ENCODE measurements at places on chromosomes 2 and 18. TPM values are rescaled to one million over a fixed set of nuclear protein-coding genes. Genes with fewer than 3 reads are reported as not detected.
A peak's percentile ranks its signal among the peaks of the same experiment; 100 is the strongest.

GRCh38 chr18:12645751-12646203 is 12.1 kb downstream of the SPIRE1 start:
- peaks cover 15% of the 10 kb centered on the region for H3K27me3 ChIP-seq
- H3K36me3 ChIP-seq, result no peaks in the 10 kb centered on the region
- H3K27ac ChIP-seq, result no peak overlapping the region
- no peak for DNase-seq
- no peaks in the 10 kb centered on the region for H3K4me1 ChIP-seq

DNA sequence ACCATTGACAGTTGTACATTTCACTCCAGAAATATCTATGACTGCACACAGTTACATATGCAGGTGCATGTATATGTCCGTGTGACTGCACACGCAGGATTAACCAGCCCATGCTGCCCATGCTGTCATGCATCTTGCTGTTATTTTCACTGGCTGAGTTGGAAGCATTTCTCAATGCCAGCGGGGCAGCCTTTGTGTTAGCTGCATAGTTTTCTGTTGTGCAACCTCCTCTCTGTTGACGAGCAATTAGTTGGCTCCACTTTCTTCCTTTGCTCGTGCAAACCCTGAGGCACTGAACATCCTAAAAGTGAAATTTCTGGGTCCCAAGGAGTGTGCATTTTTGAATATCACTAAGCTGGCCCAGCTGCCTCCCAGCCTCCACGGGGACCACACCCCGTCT is 133.4 kb upstream of the GLI2 start:
- no peak for DNase-seq
- peaks cover 6% of the 10 kb centered on the region for H3K27me3 ChIP-seq
- H3K4me3 ChIP-seq, result no peak overlapping the region

DNA sequence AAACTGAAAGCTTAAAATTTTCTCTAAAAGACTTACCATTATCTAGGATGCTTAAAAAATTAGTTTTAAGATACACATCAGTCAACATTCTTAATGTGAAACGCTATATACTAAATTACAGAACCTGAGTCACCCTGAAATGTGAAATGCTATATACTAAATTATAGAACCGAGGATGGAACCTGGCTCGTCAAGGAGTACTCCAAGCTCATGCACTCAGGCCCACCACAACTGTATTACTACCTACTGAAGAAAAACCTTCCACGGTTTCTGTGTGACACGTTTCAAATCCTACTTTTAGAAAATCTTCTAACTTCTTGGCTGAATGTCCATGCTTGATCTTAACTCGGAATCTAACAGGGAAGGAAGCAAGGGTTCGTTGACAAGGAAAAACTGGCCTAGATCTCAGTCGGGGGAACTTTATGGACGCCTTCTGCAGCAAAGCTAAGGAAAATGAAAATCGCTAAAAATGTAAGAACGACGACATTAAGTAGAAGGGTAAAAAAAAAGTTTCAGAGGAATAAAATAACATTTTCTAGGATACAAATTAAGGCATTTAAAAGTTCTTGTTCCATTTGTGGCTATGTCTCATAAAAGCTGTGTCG is 1.4 kb downstream of the PRKD3 start:
- peaks cover 50% of the 10 kb centered on the region for H3K4me1 ChIP-seq
- H3K36me3 ChIP-seq, result peaks cover 8% of the 10 kb centered on the region
- H3K27ac ChIP-seq, result peak overlapping the region; percentile 92
- DNase-seq, result no peak
- H3K27me3 ChIP-seq, result peaks cover 38% of the 10 kb centered on the region
- peak overlapping the region; percentile 97 for H3K4me3 ChIP-seq

- H3K36me3 ChIP-seq, result no peaks in the 10 kb centered on the region
- DNase-seq, result no peak
- no peaks in the 10 kb centered on the region for H3K4me1 ChIP-seq
- no peaks in the 10 kb centered on the region for H3K27me3 ChIP-seq
Observed at GRCh38 chr2:137379186-137379585, 585.1 kb upstream of the HNMT start.

The DSG4 gene
- total RNA-seq, result not detected

DNA sequence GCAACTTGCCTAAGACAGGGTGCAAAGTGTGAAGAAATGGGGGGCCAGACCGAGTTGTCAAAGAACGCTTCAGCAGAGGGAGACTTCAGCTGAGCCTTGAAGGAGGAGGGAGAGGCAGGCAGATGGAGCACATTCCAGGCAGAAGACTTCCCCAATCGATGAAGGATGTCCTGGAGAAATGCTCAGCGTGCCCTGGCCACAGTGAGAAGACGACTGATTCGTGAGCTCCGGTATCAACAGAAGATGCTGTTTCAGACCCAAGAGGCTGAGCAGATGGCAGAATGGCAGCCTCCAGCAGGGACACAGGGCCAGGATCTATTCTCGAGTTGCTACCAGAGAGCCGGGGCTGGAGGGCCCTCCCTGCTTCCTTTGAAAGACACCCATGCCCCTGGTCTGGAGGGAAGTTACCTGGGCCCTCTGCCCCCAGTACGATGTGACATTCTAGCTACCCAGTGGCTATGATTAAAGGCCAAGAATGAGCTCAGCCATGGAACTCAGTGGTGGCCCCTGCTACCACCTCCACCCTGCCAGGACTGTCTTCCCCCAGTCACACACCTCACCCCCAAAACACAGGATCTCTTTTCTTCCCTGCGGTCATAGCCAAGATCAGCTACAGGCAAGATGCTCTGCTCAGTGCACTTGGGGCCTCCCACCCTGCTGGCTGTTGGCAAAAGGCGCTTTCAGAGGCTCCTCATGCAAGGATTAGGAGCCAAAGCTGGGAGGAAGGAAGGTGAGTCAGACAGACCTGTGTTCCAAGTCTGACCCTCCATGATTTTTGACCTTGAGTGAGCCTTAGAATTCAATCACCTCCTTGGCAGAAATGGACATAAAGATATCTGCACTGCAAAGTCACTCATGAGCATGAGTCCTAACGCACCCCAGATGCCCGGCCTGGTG is 84.3 kb downstream of the TFCP2L1 start:
- H3K27ac ChIP-seq, result no peak overlapping the region
- H3K4me3 ChIP-seq, result no peak overlapping the region
- no peaks in the 10 kb centered on the region for H3K36me3 ChIP-seq
- no peak for DNase-seq
- no peaks in the 10 kb centered on the region for H3K27me3 ChIP-seq

The MBOAT2 gene
- total RNA-seq, result 7.7 TPM

GRCh38 chr2:75465317-75465984 is 95.3 kb downstream of the EVA1A start:
- no peaks in the 10 kb centered on the region for H3K36me3 ChIP-seq
- no peak overlapping the region for H3K4me3 ChIP-seq
- no peaks in the 10 kb centered on the region for H3K4me1 ChIP-seq

- H3K27ac ChIP-seq, result no peak overlapping the region
- H3K27me3 ChIP-seq, result peaks cover 31% of the 10 kb centered on the region
- DNase-seq, result no peak
- no peaks in the 10 kb centered on the region for H3K36me3 ChIP-seq
Observed at GRCh38 chr18:57466745-57467409, 31.7 kb downstream of the ONECUT2 start.

- peaks cover 4% of the 10 kb centered on the region for H3K4me1 ChIP-seq
- no peak for DNase-seq
- peaks cover 2% of the 10 kb centered on the region for H3K36me3 ChIP-seq
- no peaks in the 10 kb centered on the region for H3K27me3 ChIP-seq
- H3K27ac ChIP-seq, result no peak overlapping the region
Observed at GRCh38 chr18:35933982-35934381, 38.5 kb upstream of the RMP24 start.

- peaks cover 9% of the 10 kb centered on the region for H3K36me3 ChIP-seq
- H3K27ac ChIP-seq, result no peak overlapping the region
- no peaks in the 10 kb centered on the region for H3K27me3 ChIP-seq
- no peaks in the 10 kb centered on the region for H3K4me1 ChIP-seq
- no peak overlapping the region for H3K4me3 ChIP-seq
Observed at GRCh38 chr18:68676913-68677312, 38.0 kb downstream of the TMX3 start.

- peak; percentile 63 for DNase-seq
- H3K36me3 ChIP-seq, result no peaks in the 10 kb centered on the region
- no peaks in the 10 kb centered on the region for H3K4me1 ChIP-seq
- no peak overlapping the region for H3K27ac ChIP-seq
Observed at GRCh38 chr18:2104620-2105462, 466.5 kb downstream of the METTL4 start.

DNA sequence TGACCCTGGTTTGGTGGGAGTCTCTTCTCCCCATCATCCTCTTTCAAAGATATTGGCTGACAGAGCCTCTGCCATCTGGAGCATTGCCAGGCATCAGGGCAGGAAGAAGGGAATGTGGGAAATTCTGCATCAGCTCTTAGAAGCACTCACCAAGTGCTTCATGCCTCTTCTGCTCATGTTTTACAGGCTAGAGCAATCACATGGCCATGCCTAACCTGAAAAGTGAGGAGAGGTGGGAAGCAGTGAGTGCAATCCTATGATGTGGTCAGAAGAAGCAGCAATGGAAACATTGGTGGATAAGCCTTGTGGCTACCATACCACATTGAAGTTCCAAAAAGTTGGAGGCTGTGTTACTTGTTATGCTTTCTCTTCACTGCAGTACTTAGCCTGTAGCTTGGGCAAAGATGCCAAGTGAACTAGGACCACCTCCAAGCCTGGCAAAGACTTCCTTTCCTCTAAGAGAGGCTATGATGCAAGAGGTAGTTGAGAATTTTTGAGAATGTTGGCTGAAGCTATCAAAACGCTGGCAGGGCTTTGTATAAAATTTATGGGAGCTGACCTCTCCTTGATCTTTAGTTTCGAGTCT is 64.1 kb downstream of the BCL2L11 start:
- no peaks in the 10 kb centered on the region for H3K36me3 ChIP-seq
- H3K27ac ChIP-seq, result no peak overlapping the region
- peaks cover 10% of the 10 kb centered on the region for H3K27me3 ChIP-seq
- DNase-seq, result no peak

DNA sequence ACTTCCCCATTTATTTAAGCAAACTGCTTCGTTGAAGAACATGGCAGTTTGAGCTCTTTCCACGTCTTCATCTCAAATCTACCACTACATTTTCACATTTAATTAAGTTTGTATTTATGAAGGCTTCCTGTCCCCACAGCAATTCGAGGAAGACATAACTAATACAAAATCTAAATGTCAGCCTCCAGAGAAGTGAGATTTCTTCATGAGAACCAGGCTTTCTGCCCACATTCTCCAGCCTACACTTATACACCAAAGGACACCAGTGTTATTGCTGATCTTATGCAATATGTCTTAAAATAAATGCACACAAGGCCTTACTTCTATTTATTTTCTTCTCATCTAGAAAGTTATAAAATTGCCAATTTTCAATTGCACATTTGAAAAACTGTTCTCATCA is 1209.3 kb upstream of the FAM98A start:
- H3K27ac ChIP-seq, result no peak overlapping the region
- H3K4me1 ChIP-seq, result no peaks in the 10 kb centered on the region
- no peak overlapping the region for H3K4me3 ChIP-seq

The TUBA4B gene
- total RNA-seq, result not detected

DNA sequence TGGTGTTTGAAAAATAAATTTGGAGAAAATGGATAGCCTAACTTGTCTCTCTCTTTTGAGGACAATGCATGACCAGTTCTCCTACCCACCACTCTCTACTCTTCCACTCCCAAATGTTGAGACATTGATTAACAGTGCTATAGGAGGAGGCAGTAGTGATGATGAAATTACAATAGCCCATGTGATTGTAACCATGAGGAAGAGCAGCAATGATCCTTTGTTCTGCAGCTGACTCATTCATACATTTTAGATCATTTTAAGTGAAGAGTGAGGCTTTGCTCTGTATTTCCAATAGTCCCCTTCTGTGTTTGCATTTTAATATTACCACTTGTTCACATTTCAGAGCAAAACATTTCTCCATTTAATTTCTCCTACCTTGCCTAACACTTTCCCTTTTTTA is 592.3 kb downstream of the THSD7B start:
- H3K4me1 ChIP-seq, result no peaks in the 10 kb centered on the region
- no peaks in the 10 kb centered on the region for H3K27me3 ChIP-seq
- H3K4me3 ChIP-seq, result no peak overlapping the region
- H3K27ac ChIP-seq, result no peak overlapping the region

- H3K27me3 ChIP-seq, result no peaks in the 10 kb centered on the region
- no peaks in the 10 kb centered on the region for H3K4me1 ChIP-seq
- no peak for DNase-seq
- H3K4me3 ChIP-seq, result no peak overlapping the region
Observed at GRCh38 chr2:207845202-207845864, 75.6 kb upstream of the FZD5 start.

The GLB1L gene
- total RNA-seq, result 3.4 TPM

The TNFAIP6 gene
- not detected for total RNA-seq

Data from activated T-cell treated with anti-CD3 and anti-CD28 coated beads, Interleukin-2, amount 50 U/mL, for 72 hours (primary cell).